Activated CD8-positive, alpha-beta memory T cell treated with anti-CD3 and anti-CD28 coated beads for 48 hours (primary cell): ENCODE measurements at places on chromosomes 13 and 19.

DNA sequence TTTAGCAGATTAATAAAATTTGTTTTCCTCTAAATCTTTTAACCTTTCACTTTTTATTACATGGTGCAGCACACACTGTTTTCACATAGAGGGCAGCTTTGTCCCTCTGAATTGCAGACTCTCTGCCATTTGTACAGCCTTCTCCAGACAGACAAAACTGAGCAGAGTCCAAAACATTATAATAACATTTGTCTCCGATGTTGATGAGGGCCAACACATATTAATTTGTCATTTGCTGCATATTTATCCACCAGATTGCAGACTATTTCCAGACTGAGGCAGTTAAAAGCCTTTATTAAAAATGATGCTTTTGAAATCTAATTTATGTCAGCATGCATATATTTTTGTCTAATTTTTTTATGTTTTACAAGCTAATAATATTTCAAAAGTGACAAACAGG, 1251.9 kb upstream of the SLC10A2 start:
- DNase-seq: no peak

GRCh38 chr13:85651440-85651839, 147.8 kb downstream of the SLITRK6 start:
- DNase-seq: no peak

- no peak for DNase-seq
Observed at GRCh38 chr19:14544977-14545715, 15.8 kb downstream of the TECR start.

DNA sequence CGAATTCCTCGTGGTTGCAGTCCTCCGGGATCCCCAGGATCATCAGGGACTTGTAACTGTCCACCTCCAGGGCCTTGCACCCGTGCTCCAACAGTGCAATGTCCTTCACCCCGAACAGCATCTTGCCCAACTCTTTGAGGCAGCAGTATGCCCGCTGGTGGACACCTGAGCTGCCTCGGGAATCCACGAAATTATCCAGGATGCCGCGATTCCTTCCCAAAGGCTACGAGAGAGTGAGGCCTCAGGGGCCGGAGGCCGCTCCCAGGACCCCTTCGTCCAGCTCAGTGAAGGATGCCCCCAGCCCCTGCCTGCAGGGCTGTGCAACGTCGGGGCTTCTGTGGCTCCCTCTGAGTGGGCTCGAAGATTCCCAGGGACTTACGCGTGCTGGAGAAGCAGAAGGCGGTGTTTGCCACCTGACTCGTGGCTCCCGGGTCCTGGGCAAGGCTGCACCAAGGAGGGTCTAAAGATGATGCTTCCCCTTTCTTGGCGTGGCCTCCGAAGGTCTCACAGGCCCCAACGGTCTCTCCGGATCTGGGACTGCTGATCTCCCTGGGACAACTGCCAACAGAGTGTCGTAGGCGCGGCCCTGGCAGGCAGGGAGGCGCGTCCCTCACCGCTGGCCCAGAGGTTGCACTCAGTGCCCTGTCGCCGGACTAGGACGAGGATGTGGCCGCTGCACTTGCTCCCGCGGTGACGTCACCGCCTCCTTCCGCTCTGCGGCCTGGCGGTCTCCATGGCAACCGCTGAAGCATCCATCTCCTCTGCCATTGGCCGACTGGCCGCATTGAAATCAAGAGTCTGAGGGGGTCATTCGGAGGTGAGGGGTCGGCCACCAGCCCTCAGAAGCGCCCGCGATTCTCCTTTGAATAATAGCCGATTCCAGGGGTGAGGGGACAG, at the start of gene PNMA8C:
Gene PNMA8C (minus strand): TSS at position 698 of the 897 bp plus-strand sequence. CDS start 577 bp downstream, at position 121.
- peak; percentile 17 for DNase-seq

GRCh38 chr19:55090564-55090963, 14.9 kb downstream of the EPS8L1 start:
- no peak for DNase-seq

DNA sequence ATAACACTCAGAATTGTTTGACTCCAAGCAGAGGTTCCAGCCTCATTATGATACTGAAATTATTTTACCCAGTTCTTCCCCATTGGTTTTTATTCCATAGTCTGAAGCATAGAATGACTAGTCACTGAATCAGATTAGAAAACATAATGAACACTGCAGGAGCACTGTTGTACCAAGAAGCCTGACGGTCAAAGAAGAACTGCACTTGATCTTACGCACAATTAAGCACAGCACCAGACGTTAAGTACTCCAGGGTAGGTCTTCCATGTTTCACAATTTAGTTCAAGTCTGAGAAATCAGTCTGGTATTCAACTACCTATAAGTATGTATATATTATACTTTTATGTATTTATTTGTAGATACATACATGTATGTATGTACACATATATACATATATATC, 973.5 kb upstream of the SPRY2 start:
- DNase-seq: no peak

DNA sequence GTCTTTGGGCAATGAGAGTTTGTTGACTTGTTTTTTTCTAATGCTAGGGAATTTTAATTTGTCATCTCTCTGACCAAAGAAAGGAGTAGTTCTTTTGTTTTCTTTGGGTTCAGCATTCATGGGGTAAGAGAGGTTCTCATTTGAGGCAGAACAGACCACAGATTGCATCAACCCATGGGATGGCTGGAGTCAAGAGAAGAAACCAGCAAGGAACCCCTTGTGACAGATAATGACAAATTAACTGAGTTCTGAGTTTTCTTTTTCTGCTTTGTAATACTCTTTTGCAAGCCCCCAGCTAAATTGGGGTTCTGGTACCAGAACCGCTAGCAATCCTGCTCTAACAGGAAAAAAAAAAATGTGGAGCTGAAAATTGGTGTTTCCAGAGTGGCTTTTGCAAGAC, 864.1 kb downstream of the DIAPH3 start:
- DNase-seq: no peak

DNA sequence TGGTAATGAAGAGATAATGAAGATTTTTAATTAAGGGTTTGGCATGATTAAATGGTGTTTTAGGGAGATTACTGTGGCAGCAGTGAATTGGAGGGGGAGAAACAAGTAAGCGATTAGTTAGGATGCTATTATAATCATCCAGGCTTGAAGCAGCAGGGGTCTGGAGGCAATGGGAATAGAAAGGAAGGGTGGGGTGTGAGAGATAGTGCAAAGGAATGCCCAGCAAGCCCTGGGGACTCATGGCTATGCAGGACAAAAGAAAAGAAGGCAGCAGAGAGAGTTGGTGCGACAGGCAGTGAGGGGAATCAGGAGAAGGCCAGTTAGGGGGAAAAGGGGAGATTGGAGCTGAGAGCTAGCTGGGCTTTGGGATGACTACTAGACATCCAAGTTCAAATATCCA, 34.5 kb downstream of the SOX21 start:
- no peak for DNase-seq

GRCh38 chr19:41597600-41598041, 21.7 kb downstream of the CEACAM21 start:
- peak; percentile 30 for DNase-seq

GRCh38 chr13:32587011-32587810, 959 bp downstream of the PDS5B start:
- DNase-seq: peak; percentile 32

DNA sequence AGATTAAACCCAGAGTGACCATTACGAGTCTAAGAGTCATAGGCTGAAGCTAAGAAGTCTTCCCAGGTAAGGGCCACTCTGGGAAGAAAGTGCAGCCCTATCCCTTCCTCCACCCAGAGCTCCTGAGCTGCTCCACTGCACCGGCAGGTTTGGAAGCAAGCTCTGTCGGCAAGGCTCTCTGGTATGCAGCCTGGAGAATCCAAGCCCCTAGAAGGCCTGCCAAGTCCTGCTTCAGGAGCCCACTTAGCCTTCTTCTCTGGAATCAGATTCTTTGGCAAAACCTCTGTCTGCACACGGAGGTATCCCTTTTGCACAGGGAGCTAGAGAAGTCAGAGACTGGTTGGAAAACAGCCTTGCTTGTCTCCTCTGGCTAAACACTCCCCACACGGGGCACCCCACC, 58.5 kb downstream of the CEBPG start:
- DNase-seq: no peak

- no peak for DNase-seq
Observed at GRCh38 chr19:33864311-33864850, 67.7 kb downstream of the KCTD15 start.

GRCh38 chr19:52941941-52942385, 18.7 kb upstream of the ZNF888 start:
- DNase-seq: no peak

DNA sequence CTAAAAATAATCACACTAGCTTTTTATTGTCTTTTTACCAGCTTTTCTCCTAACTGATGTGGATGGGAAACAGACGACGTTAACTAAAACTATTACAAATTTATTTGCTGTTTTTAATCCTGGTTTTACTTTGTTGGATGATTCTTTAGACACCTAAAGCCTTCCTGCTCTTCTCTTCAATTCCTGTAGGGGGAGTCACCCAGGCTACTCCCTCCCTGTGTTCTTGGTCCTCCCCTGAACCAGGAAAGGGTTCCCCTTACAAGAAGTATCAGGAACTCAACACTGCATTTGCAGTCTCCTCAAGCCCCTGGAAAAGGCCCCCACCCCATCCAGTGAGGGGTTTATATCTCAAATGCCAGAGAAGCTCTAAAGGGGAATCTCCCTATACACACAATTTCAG, 206.1 kb downstream of the SUCLA2 start:
- no peak for DNase-seq

DNA sequence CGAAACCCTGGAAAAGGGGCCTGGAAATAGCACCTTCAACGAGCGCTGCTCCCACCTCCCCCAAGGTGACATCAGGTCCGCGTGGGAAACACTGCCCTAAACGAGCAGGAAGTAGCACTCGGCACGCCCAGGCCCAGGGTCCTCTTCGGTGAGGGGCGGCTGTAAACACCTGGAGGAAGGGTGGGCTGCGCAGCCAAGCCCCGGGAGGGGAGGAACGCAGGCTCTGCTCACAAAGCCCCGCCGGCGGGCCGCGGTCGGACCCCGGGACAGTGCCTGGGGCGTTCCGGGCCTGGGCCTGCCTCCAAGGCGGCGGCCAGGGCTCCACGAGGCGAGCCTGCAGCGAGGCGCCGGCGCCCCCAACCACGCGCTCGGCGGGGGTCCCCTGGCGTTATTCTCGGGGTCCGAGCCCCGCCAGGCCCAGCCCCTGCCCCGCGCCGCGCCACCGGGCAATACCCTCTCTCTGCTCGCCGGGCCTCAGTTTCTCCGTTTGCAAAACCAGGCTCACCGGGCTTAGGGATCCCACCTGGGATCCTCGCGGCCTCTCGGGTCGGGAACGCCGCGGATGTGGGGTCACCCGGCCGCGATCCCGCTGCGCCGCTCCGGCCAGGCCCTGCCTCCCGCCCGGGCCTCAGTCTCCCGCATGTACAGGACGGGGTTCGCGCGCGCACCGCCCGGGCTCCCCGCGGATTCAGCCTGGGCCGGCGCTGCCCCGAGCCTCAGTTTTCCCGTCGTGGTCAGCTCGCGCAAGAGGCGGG, 630 bp downstream of the RNF126 start:
- DNase-seq: peak; percentile 54

DNA sequence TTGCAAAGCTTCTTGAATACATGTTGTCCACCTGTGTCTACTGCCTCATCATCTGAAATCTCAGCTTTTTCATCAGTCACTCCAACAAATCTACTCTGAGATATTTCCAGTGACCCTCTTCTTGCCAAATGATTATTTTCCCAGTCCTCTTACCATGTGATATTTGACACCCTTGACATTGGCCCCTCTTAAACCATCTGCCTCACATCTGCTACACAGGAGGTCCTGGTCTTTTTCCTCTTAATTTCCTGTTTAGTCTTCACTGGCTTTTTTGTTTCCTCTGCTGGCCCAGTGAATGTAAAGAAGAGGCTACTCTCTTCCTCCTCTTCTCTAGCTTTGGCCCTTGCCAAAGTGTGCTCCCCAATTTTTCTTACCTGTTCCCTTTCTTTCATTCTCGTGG, 218.7 kb downstream of the DNAJC15 start:
- DNase-seq: no peak

DNA sequence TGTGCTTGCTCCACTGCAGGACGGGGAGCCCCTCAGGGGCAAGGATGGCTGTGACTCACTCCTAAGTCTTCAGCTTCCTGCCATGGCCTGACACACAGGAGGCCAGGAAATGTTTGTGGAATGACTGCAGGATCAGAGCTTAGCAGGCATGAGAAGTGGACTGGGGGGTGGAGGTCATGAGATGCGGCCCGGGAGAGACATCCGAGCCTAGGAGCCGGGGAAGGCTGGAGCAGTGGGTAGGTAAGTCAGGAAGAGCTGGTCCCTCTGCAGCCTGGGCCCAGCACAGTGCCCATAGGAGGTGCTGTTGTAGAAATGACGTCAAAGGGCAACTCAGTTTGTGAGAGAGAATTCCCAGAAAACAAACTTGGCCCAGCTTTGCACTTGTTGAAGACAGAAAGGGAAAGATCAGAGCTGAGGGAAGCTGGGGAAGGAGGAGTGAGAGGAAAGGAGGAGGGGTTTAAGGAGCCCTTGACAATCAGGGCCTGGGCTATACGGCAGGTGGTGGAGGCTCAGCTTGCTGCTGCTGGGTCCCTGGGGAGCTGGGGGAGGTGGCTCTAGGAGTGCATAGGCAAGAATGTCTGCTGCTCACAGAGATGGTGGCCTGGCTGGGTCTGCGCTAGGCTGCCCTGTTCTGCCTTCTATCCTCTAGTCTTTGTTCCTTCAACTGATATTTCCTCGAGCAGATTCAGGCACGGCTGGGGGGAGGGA, 18.5 kb downstream of the POU2F2 start:
- DNase-seq: no peak

DNA sequence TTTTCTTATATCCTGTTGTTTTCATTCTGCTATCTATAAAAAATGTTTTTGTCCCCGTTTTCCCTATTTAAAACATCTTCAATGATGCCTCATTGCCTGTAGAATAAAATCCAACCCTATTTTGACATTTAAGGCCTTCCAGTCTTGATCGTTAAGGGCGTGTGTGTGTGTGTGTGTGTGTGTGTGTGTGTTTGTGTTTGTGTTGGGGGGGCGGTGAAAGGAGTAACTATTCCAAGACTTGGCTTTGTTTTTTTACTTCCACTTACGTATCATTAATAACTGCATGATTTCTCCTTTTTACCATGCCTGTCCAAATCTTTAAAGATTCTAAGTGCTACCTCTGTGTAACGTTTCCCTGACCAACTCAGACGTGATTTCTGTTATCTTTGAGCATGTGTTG, 784 bp downstream of the PIBF1 start:
- DNase-seq: no peak

GRCh38 chr19:1074544-1075283, 7.7 kb downstream of the ARHGAP45 start:
- DNase-seq: no peak

GRCh38 chr13:92825938-92826596, 400.5 kb upstream of the GPC6 start:
- DNase-seq: no peak

GRCh38 chr13:98761126-98761985, 8.9 kb upstream of the SLC15A1 start:
- DNase-seq: no peak

- no peak for DNase-seq
Observed at GRCh38 chr13:30346789-30347167, 39.4 kb upstream of the KATNAL1 start.

GRCh38 chr13:31221057-31221456, 21.3 kb downstream of the B3GLCT start:
- no peak for DNase-seq
